ENCODE measurements at places on chromosomes 6 and 20.

- DNase-seq, result peak; percentile 79
Measured at GRCh38 chr6:37691904-37692806, 5.5 kb downstream of the MDGA1 start.

GRCh38 chr6:79672631-79673111 is 41.5 kb downstream of the SH3BGRL2 start:
- DNase-seq, result no peak

DNA sequence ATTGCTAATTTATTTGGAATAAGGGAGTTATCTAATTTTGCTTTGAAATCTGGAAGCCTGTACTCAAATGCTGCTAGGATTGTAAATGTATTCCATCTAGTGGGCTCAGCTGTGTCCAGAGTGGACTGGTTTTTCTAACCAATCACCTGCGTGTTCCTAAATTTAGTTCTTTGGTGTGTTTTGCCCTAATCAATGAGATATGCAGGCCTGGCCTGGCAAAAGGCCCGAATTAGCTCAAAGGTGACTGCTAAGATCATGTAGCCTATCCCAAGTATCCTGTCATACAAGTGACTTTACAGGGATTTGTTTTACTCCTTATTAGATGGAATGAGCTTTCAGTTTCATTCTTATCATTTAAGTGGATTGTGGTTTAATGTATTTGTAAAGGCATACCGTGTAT is 51.3 kb upstream of the ARMC2 start:
- no peak for DNase-seq

GRCh38 chr6:37643851-37644672 is 53.6 kb downstream of the MDGA1 start:
- peak; percentile 4 for DNase-seq

DNA sequence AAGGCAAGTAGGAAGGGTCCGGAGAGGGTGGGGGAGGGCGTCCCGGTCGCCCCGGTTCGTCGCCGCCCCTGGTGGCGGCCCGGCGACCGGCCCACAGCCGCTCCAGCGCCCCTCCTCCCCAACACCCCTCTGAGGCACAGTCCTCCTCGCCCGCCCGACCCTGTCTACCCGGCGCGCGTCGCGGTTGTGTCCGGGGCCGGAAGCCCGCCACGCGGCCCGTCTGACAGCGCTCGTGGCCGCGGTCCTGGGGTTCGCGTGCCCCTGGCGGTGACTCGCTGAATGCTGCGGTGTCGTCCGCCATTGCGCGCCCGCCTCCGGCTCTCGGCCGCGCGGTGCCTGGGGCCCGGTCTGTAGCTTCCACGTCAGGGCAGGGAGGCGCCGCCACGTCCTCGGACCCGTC is 335.3 kb upstream of the DEFB115 start:
- DNase-seq, result no peak

GRCh38 chr6:134267917-134268361 is 50.0 kb downstream of the SGK1 start:
- DNase-seq, result no peak
